Endothelial cell (in vitro differentiated cells): ENCODE measurements at places on chromosomes 1 and 21.

DNA sequence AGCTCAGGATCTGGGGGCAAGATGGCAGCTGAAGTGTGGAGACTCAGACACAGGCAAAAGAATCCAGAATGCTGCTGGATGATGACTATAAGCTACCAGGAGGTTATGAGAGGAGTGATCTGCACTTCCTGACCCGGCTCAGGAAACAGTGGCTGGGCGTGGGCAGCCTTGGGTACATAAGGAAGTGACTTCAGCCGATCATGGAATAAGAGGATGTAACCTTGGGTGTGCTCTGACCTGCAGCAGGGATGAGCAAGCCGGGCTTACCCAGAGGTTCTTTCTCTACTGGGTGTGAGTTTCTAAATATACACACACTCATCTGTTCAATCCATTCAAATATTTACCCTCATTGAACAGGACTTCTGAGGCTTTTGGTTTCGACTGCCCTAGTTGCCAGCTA, 62.7 kb downstream of the CD34 start:
- no peak for DNase-seq

GRCh38 chr1:205802060-205802459, 10.9 kb downstream of the SLC41A1 start:
- no peak for DNase-seq

DNA sequence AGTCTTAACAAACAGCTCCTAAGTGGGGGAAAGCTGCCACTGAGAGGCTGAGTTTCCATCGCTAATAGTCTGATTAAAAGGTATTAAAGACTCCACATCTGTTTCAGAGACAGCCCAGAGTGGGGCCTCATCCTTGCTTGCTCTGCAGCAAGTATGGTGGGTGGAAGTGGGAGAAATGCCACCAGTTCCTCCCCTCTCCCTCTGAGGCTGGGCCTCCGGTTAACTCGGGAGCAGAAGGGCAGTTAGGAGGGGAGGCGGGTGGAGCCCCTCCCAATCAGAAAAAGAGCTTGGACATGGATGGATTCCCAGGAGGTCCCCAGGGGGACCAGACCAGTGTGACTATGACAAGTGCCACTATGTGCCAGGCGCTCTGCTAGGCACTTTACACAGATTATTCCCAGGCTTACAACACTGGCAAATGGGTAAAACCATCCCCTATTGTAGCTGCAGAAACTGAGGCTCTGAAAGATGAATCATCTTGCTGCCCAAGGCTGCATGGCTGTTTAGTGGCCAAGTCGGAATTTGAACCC, 11.4 kb upstream of the ASCL5 start:
- DNase-seq, result no peak

DNA sequence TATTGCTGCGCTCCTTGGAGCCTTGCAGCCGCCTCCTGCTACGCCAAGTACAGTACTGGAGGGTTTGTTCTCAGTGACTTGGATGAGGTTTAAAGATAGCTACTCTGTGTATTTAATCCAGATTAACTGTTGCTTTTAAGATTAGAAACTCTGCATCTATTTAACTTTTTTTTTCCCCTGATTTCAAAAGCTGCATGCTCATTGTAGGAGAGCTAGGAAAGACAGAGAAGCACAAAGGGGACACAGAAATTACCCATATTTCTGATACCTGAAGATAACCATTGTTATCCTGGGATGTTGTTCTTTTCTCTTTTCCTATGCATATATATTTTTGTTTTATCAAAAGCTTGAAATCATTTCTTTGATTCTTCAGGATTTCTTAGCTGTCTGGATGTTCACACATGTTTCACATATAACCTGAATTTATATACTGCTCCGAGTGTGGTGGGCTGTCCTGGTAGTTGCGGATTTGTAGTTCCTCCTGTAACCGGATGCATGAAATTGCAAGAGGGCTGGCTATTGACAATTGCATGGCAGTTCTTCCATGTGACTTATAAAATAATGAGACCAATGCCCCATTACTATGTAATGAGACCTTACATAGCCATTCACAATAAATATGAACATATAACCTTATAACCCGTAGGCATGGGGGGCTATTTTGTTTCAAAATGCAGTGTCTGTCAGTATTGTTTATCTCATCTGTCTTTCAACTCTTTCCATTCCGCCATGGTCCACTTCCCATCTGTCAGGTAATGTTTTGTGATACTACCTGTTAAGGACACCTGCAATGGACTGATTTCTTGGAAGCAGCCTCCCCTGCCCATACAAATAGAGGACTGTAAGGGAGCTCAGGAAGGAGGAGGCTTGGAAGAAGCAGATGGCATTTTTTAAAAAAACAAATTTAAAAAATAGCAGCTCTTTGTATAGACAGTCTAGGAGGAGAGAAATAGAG, 1.4 kb downstream of the RAVER2 start:
- DNase-seq, result no peak

DNA sequence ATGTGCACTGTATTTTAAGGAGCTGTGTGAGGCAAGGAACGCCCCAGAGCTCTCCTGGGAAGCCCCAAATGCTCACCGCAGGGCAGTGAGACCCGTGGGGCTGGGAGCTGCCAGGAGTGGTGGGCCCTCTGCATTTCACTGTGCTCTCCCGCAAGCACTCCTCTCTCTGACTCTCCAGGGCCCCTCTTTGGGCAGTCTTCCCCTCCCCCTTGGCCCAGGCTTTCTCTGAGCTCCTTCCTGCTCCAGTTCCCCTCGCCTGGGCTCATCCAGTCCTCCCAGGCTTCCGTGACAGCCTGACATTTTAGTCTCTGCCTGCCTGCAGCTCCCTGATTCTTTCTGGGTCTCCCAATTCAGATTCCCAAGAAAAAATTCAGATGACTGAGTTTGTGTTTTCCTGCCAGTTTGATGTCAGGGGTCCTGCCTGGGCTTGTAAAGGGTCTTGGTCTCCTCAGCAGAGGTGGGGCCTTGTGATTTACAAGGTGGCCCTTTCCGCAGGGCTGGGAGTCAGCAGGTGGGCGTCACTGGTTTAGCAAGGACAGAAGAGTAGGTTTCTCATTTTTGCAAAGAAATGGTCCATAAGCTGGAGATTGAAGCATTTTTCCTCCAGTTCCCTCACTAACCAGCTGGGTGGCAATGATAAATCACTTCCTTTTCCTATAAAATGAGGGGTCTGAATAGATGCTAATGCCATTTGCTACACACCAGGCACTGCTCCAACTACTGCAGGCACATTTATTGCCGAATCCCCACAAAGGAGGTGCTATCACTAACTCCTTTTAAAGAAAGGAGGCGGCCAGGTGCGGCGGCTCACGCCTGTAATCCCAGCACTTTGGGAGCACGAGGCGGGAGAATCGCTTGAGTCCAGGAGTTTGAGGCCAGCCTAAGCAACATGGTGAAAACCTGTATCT, 1.9 kb upstream of the CA6 start:
- peak; percentile 49 for DNase-seq

DNA sequence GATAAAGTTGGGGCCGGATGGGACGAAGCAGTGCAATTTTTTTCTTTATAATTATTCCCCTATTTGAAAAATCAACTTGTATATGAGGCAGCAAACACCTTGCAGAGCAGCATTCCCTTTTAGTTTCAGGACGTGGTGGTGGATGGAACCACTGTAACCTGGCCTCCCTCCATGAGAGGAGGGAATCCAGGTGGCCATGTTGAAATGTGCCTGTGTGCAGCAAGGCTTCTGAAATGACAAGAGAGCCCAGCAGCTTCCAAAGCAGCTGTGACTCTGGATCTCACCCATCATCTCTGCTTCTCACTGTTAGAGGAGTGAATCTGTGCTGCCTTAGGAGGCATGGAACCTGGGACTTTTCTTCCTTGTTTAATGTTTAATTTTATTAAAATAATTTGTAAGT, 42.3 kb downstream of the NFIA start:
- no peak for DNase-seq

- no peak for DNase-seq
Measured at GRCh38 chr1:146031476-146031875, 9.9 kb upstream of the HJV start.

DNA sequence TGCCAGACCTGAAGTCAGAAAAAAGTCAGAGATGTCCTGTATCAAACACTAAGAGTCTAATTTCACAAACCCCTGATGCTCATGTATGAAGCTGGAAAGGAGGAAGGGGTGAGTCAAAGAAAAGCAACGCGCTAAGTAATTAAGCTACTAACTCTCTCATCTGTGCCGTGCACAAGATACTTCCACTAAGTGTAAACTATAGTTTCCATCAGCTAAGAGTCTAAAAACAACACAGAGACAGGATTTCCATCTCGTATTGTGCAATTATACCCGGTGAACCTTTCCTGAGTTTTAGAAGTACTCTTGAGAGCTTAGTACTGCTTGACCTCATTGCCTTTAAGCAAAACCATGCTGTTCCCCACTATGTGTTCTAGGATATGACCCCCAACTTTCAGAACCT, 19.0 kb downstream of the DNALI1 start:
- no peak for DNase-seq

DNA sequence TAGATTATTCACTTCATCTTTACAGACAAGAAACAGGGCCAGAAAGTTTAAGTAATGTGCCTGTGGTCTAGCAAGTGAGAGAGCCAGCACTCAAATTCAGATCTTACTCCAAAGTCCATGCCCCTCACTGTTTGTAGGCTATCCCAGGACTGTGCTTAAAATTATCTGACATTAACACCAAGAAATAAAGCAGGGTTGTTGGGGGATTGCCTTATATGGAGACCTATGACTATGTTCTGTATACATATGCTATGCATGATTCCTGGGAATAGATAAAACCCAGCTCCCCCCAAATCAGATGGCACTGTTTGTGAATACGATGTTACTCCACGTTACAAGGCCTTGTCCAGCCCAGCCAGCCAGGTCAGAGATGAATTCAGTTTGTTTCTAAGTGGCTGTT, 131.6 kb upstream of the HOOK1 start:
- DNase-seq, result no peak

DNA sequence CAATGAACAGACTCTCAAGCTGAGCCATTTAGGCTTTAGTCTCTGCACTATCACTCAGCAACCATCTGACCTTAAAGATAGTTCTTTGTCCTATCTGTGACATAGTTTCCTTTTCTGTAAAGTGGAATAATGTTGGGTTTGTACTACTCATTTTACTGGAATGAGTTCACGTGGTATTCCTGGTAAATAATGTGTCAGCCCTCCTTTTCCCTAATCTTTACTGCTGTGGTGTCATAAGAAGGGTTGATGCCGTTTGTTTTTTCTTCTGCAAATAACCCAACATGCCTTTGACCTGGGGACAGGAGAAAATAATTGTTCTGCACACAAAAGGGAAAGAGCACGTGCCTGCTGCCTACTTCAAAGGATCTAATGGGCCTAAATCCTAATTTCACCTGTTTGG, 297.8 kb downstream of the BRINP3 start:
- no peak for DNase-seq

DNA sequence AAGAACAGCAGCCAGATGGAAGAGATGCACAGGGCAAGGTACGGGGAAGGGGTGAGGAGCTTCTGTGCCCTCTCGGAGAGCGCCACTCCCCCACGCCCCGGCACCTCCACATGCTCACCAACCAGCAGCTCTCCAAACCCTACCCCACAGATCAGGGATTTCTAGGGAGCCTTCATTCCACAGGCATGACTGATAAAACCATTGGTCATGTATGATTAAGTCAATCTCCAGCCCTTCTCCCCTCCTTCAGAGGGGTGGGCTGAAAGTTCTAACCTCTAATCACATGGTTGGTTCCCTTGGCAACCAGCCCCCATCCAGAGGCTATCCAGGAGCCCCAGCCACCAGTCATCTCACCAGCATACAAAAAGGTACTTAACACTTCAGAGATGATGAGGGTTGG, 144.7 kb downstream of the TGFBR3 start:
- no peak for DNase-seq

DNA sequence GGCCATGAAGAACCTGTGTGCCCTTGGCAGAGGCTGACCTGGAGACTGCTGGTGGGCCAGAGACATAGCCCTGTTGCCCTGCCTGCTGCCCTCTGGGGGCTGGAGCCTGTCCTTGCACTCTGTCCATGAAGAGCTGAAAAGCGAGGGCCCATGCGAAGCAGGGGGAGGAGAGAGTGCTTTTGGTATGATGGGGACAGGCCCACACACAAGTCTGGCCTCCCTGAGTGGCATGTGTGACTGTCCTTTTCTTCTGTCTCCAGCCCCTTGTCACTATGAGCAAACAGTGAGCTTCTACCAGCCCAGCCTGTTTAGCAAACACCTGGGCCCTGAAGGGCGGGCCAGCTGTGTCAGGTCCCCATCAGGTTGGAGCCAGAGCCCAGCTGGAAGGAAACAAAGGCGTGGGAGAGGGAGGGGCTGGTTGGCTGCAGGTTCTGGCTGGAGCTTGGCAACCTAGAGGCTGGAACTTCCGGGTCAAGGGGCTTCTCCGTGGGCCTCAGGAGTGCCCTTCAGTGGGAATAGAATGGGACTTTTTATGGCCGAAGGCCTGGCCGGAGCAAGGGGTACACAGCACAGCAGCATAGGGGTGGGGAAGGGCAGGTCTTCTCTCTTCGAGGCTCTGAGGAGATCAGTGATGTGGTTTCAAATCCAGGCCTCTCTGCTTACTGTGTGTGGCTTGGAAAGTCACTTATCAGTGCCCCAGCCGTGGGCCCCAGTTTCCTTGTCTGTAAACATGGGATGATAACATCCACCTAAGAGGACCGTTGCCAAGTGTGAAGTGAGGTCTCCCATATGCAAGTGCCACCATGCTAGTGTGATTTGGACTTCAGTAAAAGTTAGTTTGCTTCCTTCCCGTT, 14.3 kb downstream of the QSOX1 start:
- DNase-seq, result peak; percentile 67

GRCh38 chr1:50970509-50970887, 453 bp downstream of the CDKN2C start:
- no peak for DNase-seq

DNA sequence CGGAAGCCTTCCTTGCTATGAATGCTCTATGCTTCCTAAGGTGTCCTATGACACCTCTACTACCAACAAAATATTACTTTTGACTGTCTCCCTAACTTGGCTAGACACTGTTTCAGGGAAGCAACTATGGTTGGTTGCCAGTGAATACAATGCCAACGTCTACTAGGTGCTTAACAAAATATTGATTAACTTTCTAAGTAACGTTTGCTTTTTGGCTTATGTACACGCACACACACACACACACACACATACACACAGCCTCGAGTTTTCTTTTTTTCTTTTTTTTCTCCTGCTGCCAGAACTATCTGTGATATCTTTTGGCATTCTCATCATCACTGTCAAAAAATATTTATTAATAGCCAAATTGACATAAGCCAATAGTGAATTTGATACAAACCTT, 864.0 kb downstream of the PLA2G4A start:
- DNase-seq, result no peak
